ENCODE measurements at places on chromosomes 12 and 14. TPM values are rescaled to one million over a fixed set of nuclear protein-coding genes. Genes with fewer than 3 reads are reported as not detected.

DNA sequence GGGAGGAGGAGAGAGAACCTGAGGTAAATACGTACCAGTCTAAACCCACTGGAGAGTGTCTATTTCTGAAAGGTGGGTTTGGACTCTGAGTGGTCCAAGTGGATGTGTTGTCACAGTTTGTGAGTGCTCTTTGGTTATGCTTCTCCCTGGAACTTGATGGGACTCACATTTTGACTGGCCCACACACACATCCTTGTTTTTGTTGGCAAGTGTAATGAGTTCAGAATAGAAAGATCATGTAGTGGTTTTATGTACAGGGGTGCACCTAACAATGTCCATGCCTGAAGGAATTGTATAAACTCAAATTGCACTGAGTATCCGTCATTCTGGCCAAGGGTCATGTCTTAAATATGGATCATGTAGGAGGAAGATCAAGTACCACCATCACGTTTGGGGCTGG lies 4.8 kb downstream of the PPFIBP1 start:
- no peak for DNase-seq
- no peak overlapping the region for H3K27ac ChIP-seq

DNA sequence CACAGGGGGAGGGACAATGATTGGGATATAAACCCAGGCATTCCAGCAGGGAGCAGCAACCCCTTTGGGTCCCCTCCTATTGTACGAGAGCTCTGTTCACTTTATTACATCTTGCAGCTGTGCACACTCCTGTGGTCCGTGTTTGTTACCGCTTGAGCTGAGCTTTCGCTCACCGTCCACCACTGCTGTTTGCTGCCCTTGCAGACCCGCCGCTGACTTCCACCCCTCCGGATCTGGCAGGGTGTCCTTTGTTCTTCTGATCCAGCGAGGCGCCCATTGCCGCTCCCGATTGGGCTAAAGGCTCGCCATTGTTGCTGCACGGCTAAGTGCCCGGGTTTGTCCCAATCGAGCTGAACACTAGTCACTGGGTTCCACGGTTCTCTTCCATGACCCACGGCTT lies 64.1 kb downstream of the E2F7 start:
- no peak overlapping the region for H3K4me3 ChIP-seq
- peaks cover 17% of the 10 kb centered on the region for H3K4me1 ChIP-seq
- no peak overlapping the region for H3K27ac ChIP-seq
- no peak for DNase-seq
- no peaks in the 10 kb centered on the region for H3K36me3 ChIP-seq
- peaks cover 6% of the 10 kb centered on the region for H3K27me3 ChIP-seq

DNA sequence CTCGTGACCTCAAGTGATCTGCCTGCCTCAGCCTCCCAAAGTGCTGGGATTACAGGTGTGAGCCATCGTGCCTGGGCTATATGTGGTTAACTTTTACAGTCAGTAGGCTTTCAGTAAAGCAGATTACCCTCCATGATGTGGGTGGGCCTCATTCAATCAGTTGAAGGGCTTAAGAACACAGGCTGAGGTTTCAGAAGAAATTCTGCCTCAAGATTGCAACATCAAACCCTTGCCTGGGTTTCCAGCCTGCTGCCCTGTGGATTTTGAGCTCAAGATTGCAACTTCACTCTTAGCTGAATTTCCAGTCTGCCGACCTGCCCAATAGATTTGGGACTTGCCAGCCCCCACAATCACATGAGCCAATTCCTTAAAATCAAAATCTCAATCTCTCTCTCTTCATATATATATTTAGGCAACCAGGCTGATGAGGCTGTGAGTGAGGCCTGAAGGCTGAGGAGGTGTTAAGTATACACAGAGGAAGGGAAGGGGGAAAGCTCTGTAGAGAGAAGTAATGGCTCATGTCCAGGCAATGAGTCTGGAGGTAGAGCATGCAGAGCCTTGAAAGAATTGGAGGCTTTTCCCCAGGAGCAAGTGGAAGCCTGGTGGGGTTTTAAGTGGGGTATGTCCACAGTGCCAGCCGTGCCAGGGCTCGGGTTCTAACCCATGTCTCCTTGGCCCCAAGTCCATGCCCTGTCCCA lies 33.3 kb upstream of the ACTN1 start:
- H3K4me1 ChIP-seq = peaks cover 8% of the 10 kb centered on the region
- no peaks in the 10 kb centered on the region for H3K36me3 ChIP-seq
- DNase-seq = no peak
- H3K4me3 ChIP-seq = no peak overlapping the region
- H3K27ac ChIP-seq = no peak overlapping the region
- peaks cover 3% of the 10 kb centered on the region for H3K27me3 ChIP-seq

DNA sequence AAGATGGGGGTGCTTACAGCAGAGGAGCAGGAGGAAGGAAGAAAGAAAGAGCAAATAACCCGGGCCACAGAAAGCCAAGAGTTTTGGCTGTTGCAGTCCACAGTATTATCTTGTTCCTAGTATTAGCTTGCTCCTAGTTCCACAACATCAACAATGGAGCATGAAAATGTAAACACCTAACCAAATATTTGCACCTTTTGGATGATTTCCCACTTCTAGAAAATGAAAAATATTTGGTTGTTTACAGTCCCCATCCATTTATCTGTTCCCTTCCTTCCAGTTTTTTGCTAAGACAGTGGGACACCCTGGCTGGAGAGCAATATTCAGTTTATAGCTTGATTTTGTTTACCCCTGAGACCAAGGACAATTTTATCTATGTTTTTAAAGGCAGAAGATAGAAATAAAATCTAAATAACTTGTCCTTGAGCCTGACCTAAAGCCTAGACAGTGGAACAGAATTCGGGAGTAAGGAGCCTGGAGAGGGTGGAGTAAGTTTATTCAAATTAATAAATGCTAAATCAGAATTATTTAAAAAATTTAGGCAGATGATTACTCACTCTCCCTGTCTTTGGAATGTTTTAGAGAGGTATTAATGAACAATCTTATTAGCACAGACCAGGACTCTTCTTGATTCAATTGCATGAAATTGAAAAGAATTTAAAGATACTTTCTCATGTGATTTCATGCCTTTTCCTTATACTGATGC lies 51.6 kb downstream of the RESF1 start:
- no peaks in the 10 kb centered on the region for H3K27me3 ChIP-seq
- DNase-seq = no peak

DNA sequence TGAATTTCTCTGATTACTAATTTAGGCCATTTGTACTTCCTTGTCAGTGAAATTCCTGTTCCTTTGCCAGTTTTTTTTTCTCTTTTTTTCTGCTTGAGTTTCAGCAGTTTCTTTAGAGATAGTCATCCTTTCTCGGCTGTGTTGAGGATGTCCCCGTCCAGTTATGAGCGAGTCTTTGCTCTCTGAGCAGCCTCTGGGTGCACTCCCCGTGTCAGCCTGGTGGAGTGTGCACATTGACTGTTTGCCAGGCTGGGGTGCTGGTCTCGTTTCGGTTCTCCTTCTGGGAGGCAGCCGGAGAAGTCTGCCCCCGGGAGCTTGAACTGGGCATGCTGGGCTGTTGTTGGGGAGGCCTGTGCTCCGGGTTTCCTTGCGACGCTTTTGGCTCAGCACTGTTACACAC lies 3.0 kb downstream of the PACS2 start:
- H3K4me1 ChIP-seq = peaks cover 21% of the 10 kb centered on the region
- no peak for DNase-seq
- H3K27ac ChIP-seq = no peak overlapping the region
- H3K27me3 ChIP-seq = no peaks in the 10 kb centered on the region
- peaks cover 4% of the 10 kb centered on the region for H3K36me3 ChIP-seq

Gene TDP1
- 95.6 TPM for total RNA-seq

Gene SLC25A47
- not detected for total RNA-seq

Data from activated T-helper 2 cell treated with anti-CD3 and anti-CD28 coated beads, Interferon-gamma antibody, Interleukin-2, Interleukin-4, amounts not matched to agents 10 μg/mL and 5 μg/mL and 100 μg/mL, durations not matched to agents 14 hours and 24 hours and 36 hours (primary cell).